Psoas muscle (tissue), 8 donors: ENCODE measurements at places on chromosomes 2 and 18. TPM values are rescaled to one million over a fixed set of nuclear protein-coding genes. Genes with fewer than 3 reads are reported as not detected.

DNA sequence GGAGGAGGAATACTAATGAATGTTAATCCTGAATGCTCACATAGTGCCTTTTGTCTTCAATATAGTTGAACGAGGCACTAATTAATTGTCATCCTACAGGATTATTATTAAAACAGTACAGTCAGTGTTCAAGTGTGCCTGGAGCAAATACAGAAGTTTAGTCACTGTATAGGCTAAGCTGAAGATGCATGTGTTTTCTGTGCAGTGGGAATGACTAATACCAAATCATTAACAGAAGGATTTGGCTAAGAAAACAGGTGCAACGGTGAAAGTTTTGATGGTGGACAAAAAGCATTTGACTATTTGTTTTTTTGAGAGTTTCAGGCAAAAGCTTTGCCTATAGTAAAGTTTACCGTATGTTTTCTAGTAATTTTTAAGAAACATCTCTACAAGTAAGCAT, 62.8 kb downstream of the DCC start:
- H3K27ac ChIP-seq: no peak overlapping the region
- H3K27me3 ChIP-seq: no peaks in the 10 kb centered on the region
- no peak overlapping the region for H3K4me3 ChIP-seq
- DNase-seq: no peak

GRCh38 chr2:173271825-173272224, 82.8 kb upstream of the CDCA7 start:
- no peaks in the 10 kb centered on the region for H3K36me3 ChIP-seq
- H3K27ac ChIP-seq: no peak overlapping the region
- H3K4me1 ChIP-seq: no peaks in the 10 kb centered on the region

DNA sequence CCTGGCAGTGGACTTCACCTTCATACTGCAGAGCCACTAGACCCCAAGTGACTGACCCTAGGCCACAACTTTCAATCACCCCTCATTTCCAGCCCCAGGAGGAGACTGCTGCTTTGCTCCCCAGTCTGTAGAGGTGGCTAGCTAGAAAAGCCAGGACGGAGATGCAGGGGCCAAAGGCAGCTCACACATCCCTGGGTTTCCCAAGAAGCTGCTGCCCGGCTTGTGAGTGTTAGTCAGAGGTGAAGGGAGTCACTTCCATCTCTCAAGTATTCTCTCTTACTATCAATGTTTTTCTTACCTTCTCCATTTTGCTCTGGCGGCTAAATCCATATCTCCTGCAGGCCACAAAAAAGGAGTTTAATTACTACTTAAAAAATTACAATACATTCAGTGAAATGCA, 36.2 kb downstream of the CCDC93 start:
- H3K27ac ChIP-seq: no peak overlapping the region
- DNase-seq: no peak
- H3K4me1 ChIP-seq: no peaks in the 10 kb centered on the region
- H3K36me3 ChIP-seq: peaks cover 2% of the 10 kb centered on the region
- no peak overlapping the region for H3K4me3 ChIP-seq

GRCh38 chr2:12090072-12090471, 343.6 kb downstream of the LPIN1 start:
- no peak overlapping the region for H3K27ac ChIP-seq
- H3K27me3 ChIP-seq: no peaks in the 10 kb centered on the region
- H3K4me3 ChIP-seq: no peak overlapping the region

DNA sequence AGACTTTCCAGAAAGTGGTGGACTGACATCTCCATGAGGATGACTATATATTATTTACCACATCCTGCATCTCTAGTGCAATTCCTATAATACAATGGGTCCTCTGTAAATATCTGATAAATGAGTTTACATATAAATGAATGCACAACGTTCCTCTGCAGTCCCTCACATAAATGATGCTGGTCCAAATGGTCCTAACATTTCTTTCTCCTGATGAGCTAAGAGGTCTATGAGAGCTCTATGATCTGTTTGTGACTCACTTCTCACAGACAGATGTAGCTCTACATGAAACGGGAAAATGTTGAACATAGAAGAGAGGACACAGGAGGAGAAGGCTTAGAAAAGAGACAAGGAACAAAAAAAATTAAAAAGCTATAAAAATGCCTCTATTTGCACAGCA, 201.2 kb upstream of the PIK3C3 start:
- no peaks in the 10 kb centered on the region for H3K27me3 ChIP-seq
- DNase-seq: no peak
- no peak overlapping the region for H3K4me3 ChIP-seq
- H3K27ac ChIP-seq: no peak overlapping the region

DNA sequence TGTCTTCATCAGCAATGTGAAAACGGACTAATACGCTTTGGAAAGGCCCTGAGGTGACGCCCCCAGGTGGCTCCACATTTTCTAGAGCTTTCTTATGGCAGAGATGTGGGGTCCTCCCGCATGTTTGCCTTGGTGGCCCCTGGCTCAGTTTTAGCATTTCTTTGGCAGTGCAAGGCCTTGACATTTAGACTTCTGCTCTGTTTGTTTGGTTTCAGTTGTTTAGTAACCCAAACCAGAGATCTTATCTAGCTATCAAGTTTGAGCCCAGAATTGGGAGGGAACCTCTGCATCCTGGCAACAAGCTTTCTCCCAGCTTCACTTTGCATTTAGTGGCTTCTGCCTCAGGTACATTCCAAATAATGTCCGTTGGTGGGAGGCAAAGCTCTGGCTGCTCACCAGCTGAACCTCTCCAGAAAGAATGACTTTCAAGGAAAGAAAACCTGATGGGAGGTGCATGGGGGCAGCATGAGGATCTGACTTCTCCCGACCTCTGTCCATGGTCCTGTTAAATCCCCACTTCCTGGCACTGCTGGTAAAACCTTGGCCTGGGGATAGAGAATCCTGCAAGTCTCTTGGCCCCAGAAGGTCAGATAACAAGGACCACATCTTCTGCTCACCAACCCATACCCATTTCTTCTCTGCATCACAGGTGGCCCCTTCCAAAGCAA, 12.0 kb upstream of the MBP start:
- no peaks in the 10 kb centered on the region for H3K4me1 ChIP-seq
- DNase-seq: no peak
- H3K27ac ChIP-seq: no peak overlapping the region
- H3K36me3 ChIP-seq: no peaks in the 10 kb centered on the region

- H3K36me3 ChIP-seq: no peaks in the 10 kb centered on the region
- no peaks in the 10 kb centered on the region for H3K4me1 ChIP-seq
- no peak overlapping the region for H3K27ac ChIP-seq
- no peak overlapping the region for H3K4me3 ChIP-seq
These were observed 45.6 kb downstream of the KCNG3 start for GRCh38 chr2:42448163-42448562.

GRCh38 chr2:3025984-3026383, 351.6 kb downstream of the EIPR1 start:
- H3K4me3 ChIP-seq: no peak overlapping the region
- peaks cover 5% of the 10 kb centered on the region for H3K27me3 ChIP-seq
- DNase-seq: no peak
- H3K27ac ChIP-seq: no peak overlapping the region
- H3K36me3 ChIP-seq: no peaks in the 10 kb centered on the region

DNA sequence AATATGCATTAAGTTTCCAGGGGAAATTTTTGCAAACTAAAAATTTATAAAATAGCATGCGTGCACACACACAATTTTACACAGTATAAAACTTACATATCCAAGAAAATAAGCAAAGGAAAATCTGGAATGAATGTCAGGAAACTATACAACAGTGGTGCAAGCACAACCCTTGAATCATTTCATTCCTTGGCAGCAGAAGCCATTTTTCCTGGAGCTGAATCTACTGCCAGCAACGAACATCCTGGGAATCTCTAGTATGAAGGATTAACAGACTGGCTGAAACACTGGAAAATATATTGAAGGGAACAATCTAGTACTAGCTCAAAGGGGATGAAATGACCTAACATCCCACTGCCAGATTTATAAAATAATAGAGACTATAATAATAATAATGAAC, 235.3 kb downstream of the DYM start:
- no peak for DNase-seq
- no peaks in the 10 kb centered on the region for H3K4me1 ChIP-seq
- H3K4me3 ChIP-seq: no peak overlapping the region
- H3K36me3 ChIP-seq: no peaks in the 10 kb centered on the region
- H3K27me3 ChIP-seq: no peaks in the 10 kb centered on the region
- no peak overlapping the region for H3K27ac ChIP-seq

GRCh38 chr2:99694331-99694730, 204.5 kb upstream of the REV1 start:
- H3K27me3 ChIP-seq: no peaks in the 10 kb centered on the region
- no peak overlapping the region for H3K27ac ChIP-seq
- no peak for DNase-seq

The CHAC2 gene
- 8.5 TPM for polyA plus RNA-seq

The ASB18 gene
- 0.21 TPM for polyA plus RNA-seq

The RAB31 gene
- 3.0 TPM for polyA plus RNA-seq

The NPAS2 gene
- 56.2 TPM for polyA plus RNA-seq

The HRH4 gene
- 0.04 TPM for polyA plus RNA-seq

The ASB1 gene
- 21.3 TPM for polyA plus RNA-seq
